ENCODE measurements at places on chromosomes 5 and 9.
A peak's percentile ranks its signal among the peaks of the same experiment; 100 is the strongest.

- no peak for DNase-seq
These were observed 7.1 kb downstream of the IL4 start for GRCh38 chr5:132680780-132681475.

DNA sequence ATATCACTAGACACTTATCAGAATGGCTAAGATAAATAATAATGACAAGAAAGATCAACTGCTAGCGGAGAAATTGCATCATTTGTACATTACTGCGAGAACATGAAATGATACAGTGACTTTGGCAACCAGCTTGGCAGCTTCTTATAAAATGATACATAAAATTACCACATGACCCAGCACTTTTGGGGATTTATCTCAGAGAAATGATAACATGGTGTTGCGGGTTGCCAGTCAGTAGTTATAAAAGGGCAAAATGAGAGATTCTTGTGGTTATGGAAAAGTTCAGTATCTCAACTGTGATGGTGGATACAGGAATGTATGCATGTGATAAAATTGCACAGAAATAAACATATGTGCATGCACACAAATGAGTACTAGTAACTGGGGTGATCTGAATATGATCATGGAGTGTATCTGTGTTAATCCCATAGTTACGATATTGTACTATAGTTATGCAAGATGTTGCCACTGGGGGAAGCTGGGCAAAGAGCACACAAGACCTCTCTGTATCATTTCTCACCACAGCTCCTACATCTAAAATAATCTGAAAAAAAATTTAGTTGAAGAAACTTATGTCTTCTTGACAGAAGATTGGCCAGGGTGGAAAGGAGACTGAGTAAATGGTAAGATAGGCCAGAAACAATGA, 128.9 kb downstream of the NXNL2 start:
- no peak for DNase-seq

- DNase-seq, result no peak
These were observed 6.3 kb downstream of the PDCL start for GRCh38 chr9:122822056-122822455.

DNA sequence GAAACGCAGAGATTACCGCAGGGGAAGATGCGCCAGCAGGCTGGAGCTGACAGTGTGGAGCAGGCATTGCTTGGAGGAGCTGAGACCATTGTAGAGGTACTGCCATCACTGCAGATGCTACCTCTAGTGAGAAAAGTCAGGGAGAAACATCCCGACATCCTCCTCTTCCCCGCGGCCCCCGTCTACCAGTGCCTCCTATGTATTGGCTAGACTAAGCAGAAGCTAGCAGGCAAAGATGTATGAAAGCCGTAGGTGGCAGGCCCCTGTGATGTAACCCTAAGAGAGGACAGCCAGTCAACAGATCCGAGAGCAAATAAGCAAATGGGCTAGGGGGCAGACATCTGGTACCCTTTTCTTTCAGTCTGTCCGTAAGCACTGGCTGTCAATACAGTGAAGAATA, 115.5 kb upstream of the ACTBL2 start:
- no peak for DNase-seq

GRCh38 chr9:27474305-27474704, 49.8 kb upstream of the IFNK start:
- no peak for DNase-seq

- no peak for DNase-seq
These were observed 52.0 kb upstream of the ABL1 start for GRCh38 chr9:130782886-130783530.

GRCh38 chr9:126401107-126401506, 74.5 kb downstream of the MVB12B start:
- DNase-seq, result no peak

- DNase-seq, result no peak
These were observed 103.5 kb downstream of the SPRY4 start for GRCh38 chr5:142221091-142221860.

DNA sequence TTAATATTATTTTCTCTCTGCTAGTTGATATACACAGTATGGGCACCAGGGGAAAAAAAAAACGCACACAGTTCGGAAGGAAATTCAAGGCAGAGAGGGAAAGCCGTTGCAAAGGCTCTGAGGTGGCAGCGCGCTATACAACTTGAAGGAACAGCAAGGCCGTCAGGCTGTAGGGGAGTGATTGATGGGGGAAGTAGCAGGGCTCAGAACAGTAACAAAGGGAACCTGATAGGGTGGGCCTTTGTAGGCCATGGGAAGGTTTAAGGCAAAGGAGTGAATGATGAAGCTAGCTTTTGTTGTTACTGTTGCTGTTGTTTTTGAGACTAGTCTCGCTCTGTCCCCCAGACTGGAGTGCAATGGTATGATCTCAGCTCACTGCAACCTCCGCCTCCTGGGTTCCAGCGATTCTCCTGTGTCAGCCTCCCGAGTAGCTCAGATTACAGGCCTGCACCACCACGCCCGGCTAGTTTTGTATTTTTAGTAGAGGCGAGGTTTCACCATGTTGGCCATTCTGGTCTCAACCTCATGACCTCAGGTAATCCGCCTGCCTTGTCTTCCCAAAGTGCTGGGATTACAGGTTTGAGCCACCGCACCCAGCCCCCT, 27.0 kb downstream of the AQP7 start:
- no peak for DNase-seq

GRCh38 chr5:124420952-124421351, 325.5 kb downstream of the ZNF608 start:
- DNase-seq, result no peak

- no peak for DNase-seq
These were observed 32.3 kb downstream of the TMEM167A start for GRCh38 chr5:83044926-83045325.

- DNase-seq, result no peak
These were observed 108.9 kb downstream of the PAM start for GRCh38 chr5:102863764-102864560.

GRCh38 chr5:56012281-56012963, 17.7 kb upstream of the IL6ST start:
- peak; percentile 63 for DNase-seq

DNA sequence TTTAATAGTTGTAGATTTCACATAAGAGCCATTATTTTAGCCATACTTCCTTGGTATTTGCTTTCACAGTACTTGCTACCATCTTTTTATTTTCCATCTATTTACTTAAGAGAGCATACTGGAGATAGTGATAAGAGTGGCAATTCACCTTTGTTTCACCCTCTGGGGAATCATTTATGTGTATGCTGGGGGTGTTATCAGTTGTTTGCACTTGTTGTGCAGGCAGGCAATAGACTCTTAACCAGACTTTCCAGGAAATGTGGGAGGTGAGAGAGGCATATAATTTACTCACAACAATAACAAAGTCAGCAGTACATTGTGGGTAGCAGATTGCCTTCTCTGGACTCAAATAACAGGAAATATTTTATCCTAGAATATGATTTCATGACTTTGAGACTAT, 1018.3 kb downstream of the CDH12 start:
- DNase-seq, result no peak

DNA sequence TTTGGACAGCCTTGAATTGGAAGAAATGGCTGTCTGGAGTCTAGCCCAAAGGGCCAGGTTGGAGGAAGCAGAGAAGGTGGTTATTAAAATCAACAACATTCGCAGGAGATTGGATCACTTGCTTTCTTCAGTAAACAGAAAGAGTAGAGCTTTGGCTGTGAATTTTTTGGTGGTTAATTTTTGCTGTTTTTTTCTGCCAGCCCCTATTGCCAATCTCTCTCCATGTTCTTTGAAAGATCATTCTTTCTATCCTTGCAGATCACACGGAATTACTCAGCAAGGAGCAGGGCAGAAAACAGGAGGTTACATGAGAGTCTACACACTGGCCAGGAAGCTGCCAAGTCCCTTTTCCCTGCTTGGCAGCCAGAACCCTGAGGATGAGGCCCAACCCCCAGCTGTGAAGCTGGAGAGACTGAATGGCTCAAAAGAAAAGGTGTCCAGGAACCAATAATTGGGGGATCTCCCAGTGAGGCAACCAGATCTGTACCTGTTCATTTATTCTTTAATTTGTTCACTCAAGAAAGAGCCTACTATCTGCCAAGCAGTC, 13.0 kb downstream of the GLRX start:
- DNase-seq, result no peak

- no peak for DNase-seq
These were observed 68.3 kb downstream of the SMARCA2 start for GRCh38 chr9:2083479-2083878.

DNA sequence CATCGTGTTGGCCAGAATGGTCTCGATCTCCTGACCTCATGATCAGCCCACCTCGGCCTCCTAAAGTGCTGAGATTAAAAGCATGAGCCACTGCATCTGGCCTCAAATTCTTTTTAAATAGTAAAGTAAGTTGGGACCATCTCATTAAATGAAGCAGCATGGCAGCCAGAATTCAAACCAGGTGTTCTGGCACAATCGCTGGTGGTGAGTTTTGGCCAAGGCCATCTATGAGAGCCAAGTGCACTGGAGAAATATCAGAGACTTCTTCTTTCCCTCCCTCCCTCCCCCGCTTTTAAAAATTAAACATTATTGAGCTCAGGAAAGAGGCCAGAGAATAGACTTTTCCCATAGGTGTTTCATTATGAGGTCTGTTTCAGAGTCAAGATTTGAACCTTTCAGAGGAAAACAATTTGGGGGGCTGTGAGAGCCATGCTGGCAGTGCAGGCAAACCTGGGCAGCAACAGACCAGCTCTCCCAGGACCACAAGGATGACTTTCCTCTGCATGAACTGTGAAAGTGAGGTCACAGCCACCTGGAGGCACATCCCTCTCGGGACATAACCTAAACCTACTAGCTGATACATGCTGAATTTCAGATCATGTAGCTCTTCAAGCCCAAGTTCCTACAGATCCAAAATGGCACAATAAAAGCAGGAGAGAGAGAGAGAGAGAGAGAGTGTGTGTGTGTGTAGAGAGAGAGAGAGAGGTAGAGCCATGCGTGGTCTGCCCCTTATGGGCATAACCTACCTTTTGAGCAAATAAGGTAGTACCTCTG, 94.6 kb upstream of the DMRT1 start:
- DNase-seq, result no peak

GRCh38 chr9:114287763-114288192, 35.1 kb upstream of the ORM1 start:
- DNase-seq, result no peak

DNA sequence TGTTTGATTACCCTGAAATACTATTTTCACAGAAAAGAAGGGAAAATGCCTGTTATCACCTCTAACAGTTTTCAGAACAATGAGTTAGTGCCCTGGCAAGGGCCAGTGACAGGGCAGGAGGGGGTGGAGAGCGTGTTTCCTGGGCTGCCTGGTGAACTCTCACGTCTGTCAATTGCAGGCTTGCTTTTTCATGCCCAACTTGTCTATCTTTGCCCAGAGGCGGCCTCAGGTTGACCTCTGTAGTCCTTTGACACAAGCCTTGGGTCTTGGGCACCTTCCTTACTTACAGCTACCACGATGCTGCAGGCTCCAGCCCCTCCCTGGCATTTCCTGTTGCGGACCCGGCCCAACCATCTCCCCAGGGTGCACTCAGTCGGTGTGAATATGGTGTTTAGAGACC, 2.2 kb upstream of the CEL start:
- DNase-seq, result no peak

GRCh38 chr9:81716409-81716808, 27.1 kb upstream of the TLE1 start:
- DNase-seq, result no peak

DNA sequence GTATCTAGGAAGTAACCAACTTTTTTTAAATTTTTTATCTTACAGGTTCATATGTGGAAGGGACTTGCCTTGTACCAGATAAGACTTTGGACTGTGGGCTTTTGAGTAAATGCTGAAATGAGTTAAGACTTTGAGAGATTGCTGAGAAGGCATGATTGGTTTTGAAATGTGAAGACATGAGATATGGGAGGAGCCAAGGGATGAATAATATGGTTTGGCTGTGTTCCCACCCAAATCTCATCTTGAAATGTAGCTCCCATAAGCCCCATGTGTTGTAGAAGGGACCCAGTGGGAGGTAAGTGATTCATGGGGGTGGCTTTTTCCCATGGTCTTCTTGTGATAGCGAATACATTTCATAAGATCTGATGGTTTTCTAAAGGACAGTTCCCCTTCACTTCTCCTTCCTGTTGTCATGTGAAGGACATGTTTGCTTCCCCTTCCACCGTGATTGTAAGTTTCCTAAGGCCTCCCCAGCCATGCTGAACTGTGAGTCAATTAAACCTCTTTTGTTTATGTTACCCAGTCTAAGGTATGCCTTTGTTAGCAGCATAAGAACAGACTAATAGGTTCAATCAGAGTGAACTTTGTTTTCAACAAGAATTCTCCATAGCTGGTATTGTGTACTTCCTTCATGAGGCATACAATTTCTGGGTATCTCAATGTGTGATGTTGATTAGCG, 535.6 kb upstream of the MEF2C start:
- DNase-seq, result no peak

GRCh38 chr9:89732295-89732938, 127.6 kb downstream of the GADD45G start:
- no peak for DNase-seq

GRCh38 chr9:37429441-37430285, 7.2 kb downstream of the GRHPR start:
- DNase-seq, result no peak

GRCh38 chr9:84755380-84755779, 85.9 kb downstream of the NTRK2 start:
- no peak for DNase-seq

GRCh38 chr9:135081731-135082130, 5.7 kb upstream of the OLFM1 start:
- DNase-seq, result no peak

DNA sequence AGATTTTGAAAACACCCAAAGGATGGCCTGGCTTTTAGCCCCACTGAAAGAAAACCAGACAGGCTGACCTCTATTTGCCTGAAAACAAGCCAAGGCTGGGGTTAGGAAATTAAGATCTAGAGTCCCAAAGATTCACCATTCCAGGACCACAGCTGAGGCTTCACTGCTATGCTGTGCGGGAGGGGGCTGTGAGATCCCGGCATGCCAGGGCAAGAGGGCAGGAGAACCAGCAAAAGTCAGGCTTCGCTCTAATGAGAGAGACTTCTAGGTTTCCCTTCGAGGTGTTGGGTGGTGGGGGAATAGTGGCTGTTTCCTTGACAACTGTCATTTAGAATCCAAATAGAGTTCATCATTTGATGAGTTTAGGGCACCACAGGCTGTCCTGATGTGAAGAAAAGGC, 152.9 kb upstream of the NFIB start:
- no peak for DNase-seq

- no peak for DNase-seq
These were observed 75.4 kb downstream of the SLC38A9 start for GRCh38 chr5:55636683-55637082.

DNA sequence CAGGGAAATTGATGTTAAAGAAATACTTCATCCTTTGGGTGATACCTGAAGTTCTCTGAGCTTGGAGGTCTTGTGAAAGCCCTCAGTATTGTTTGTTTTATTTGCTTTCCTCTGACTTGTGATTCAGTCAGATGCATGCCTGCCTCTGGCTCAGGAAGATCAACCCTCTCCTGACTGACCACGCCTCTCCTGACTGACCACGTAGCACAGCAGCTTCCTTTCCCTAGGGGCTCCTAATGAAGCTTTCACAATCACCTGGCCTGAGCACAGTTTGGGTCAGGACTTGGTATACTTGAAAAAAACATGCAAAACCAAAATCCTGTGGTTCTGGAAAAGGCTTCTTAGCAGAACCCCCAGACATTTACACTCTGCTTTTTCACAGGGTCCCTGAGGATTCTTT, 3.8 kb downstream of the TGFBI start:
- DNase-seq, result no peak
